Activated T-cell treated with anti-CD3 and anti-CD28 coated beads for 4 hours (primary cell): ENCODE measurements at places on chromosomes 2 and 18.

GRCh38 chr2:135743860-135744259 is 2.2 kb downstream of the UBXN4 start:
- no peak for DNase-seq

GRCh38 chr2:109662889-109663288 is 48.7 kb downstream of the SOWAHC start:
- DNase-seq, result no peak

GRCh38 chr18:49456794-49457193 is 3.7 kb downstream of the DYM start:
- DNase-seq, result no peak

- DNase-seq, result no peak
These were observed 217.0 kb downstream of the OSR1 start for GRCh38 chr2:19141234-19142004.

DNA sequence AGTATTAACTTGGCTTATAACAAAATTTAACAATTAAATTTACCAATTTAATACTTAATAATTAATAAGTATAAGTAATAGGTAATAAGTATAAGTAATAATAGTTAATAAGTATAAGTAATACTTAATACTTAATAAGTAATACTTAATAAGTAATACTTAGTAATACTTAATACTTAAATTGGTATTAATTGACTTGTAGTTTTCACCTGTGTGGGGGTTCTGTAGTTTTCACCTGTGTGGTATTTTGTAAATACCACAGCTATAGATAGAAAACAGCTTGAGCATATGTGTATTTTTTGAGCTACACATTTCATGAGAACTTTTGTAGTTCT is 55.4 kb downstream of the MAPRE2 start:
- no peak for DNase-seq

DNA sequence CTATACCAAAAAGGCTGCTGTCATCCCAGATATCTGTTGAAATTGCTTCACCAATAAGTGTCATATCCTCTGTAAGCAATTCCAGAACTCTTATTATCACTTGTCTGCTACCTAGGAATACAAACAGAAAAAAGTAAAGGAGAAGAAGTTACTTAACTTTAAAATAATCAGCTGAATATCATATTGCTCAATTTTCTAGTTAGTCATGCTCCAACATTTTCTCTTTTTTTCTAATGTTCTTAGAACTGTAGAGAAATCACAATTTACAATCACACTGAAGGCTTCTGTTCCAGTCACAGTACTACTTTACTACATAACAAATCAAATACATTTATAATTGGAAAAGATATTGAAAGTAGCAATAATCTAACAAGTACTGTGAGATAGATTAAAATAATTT is 17.4 kb downstream of the RTTN start:
- no peak for DNase-seq

DNA sequence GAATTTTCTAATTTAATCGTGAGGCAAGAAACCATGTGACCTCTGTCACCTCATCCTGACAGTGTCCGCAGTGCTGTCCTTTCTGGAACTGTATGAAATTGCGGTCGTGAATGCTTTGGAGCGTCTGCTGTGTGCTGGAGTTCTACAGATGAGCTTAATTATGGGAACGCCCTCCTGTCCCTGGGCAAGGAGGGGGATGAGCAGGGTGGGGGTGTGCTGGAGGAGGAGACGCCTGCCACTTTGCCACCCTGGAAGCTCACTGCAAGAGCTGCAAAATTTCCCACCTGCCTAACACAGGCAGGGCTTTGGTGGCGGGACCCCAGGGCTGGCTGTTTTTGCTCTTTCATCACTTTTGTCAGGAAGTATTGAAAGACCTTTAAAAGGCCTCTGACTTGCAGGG is 6.5 kb downstream of the LPIN1 start:
- DNase-seq, result no peak

DNA sequence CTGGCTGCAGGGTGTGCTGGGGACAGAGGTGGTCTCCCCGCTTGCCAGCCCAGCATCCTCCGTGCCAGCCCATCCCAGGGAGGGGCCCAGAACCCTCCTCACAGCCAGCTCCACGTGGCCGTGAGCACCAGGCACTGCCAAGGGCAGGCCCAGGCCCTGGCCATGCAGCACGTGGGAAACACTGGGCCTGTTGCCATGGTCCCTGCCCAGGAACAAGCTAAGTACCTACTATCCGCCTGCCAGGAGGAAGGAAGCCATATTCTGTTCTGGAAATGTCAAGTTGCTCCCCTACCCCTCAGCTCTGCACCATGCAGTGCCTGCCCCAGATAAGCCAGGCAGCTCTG is 250.6 kb downstream of the CYP26B1 start:
- no peak for DNase-seq

- DNase-seq, result no peak
These were observed 86.0 kb downstream of the TPO start for GRCh38 chr2:1499033-1499795.

GRCh38 chr2:229686122-229686919 is 28.0 kb downstream of the DNER start:
- DNase-seq, result no peak

GRCh38 chr2:47193607-47194006 is 38.5 kb upstream of the STPG4 start:
- DNase-seq, result no peak

- DNase-seq, result no peak
These were observed 172.3 kb downstream of the ARL6IP6 start for GRCh38 chr2:152890736-152891135.

DNA sequence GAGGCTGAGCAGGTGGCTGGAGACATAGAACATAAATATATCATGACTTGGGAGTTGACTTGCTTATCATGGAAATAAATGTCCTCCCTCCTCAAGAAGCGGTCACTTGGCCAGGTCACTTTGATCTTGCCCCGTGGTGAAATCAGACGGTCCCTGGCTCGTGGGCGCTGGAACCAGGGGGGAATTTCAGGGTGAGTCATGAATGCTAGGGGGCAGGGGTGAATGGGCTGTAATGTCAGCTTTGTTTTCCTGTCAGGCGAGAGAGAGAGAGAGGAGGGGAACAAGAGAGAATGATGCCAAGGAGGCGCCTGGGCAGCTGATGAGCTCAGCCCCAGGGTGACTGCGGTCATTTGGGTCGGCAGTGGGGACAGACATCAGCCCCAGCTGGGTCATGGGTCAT is 47.7 kb downstream of the RRM2 start:
- no peak for DNase-seq

DNA sequence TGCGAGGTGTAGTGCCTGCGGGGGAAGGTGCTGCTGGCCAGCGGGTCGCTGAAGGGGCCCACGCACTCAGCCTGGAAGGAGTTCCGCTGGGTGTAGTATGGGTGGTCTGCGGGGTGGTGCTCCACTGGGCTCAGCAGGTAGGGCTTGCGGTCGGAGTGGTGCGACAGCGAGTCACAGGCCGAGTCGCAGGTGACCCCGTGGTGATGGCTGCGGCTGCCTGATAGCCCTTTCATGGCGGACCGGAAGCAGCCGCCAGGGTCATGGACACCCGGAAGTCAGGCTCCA is 429.8 kb downstream of the TGIF1 start:
- DNase-seq, result no peak

DNA sequence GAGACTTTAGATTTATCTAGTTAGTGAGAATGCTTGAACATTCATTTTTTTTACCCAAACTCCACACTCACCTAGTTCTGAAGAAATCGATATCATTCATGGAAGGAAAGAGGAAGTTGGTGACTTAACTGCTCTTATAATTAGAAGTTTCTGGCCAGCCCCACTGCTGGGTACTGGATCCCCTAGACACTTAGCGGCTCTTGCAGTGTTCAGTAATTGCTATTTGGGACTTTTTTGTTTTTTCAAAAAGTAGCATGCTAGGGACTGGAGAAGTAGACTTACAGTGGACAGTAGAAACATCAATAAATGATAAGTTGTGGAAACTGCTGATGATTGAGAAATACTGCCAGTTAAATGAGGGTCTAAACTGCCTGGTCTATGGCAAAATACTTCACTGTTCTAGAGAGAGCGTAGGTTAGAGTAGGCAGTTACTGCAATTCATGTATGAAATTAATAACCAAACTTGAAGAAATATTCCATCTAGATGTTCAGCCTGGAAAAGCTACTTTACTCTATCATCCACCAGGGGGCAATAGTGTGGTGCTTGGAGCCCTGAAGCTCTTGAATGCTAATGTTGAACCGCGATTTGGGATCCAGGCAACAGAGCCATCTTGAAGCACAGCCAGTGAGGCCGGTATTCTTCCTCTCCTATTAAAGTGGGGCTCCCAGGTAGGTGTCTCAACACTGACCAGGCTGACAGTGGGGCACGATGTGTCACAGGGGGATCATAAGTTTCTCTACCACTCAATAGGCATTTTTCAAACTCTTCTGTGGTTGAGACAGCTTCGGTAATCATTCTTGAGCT is 146.1 kb upstream of the SESTD1 start:
- peak; percentile 2 for DNase-seq
